ENCODE measurements at places on chromosomes 7 and 10. TPM values are rescaled to one million over a fixed set of nuclear protein-coding genes. Genes with fewer than 3 reads are reported as not detected.

The NODAL gene
- total RNA-seq: not detected

The CHST15 gene
- 30.3 TPM for total RNA-seq

The MSMB gene
- total RNA-seq: 17.1 TPM

- H3K27me3 ChIP-seq: no peaks in the 10 kb centered on the region
- peaks cover 99% of the 10 kb centered on the region for H3K4me1 ChIP-seq
- DNase-seq: no peak
- peak overlapping the region; percentile 68 for H3K4me3 ChIP-seq
- H3K36me3 ChIP-seq: no peaks in the 10 kb centered on the region
Observed at GRCh38 chr10:71770255-71770654, 3.1 kb downstream of the VSIR start.

- no peaks in the 10 kb centered on the region for H3K36me3 ChIP-seq
- no peak for DNase-seq
- H3K27me3 ChIP-seq: no peaks in the 10 kb centered on the region
Observed at GRCh38 chr7:140928491-140929309, 4.0 kb upstream of the BRAF start.

- no peaks in the 10 kb centered on the region for H3K27me3 ChIP-seq
- no peak for DNase-seq
- no peak overlapping the region for H3K27ac ChIP-seq
- no peaks in the 10 kb centered on the region for H3K4me1 ChIP-seq
- H3K4me3 ChIP-seq: no peak overlapping the region
Observed at GRCh38 chr10:124601431-124602120, 140.0 kb downstream of the LHPP start.

DNA sequence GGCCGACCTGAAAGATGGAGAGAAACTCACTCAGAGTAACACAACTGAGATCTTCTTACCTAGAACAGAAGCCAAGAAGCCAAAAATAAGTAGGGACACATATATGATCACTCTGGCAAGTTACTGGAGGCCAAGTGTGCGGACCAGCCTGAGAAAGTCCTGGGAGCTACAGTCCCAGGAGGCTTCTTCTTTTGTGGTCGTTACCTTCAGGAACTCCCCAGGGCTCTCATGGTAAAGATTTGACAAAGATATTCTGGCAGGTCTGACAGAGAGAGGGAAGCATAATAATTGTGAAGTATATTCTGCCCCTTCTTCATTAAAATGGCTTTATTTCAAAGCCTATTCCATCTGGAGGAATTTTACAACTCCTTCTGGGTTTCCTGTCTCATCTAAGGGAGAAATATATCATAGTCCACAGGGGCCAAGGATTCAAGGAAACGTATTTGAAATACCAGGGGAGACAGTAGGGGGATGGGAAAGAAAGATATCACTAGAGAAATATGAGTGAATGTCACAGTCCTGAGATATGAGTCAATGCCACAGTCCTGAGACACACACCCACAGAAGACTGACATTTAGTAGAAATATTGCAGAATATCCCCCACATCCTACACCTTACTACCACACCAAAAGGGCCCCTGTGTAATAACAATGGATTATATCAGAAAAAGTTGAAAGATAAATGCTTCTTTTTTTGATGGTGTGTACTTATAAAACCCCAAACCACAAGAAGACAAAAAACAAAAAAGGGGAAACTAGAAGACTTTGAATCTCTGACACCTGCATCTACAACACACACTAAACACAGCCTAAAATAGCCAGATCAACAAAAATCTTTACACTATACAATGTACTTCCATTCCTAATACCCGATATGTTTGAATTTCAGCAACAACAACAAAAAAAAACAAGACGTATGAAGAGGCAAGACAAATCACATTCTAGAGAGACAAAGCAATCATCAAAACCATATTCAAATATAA is 594.2 kb upstream of the NRG3 start:
- H3K36me3 ChIP-seq: no peaks in the 10 kb centered on the region
- DNase-seq: no peak
- no peak overlapping the region for H3K4me3 ChIP-seq
- no peaks in the 10 kb centered on the region for H3K4me1 ChIP-seq
- H3K27ac ChIP-seq: no peak overlapping the region

DNA sequence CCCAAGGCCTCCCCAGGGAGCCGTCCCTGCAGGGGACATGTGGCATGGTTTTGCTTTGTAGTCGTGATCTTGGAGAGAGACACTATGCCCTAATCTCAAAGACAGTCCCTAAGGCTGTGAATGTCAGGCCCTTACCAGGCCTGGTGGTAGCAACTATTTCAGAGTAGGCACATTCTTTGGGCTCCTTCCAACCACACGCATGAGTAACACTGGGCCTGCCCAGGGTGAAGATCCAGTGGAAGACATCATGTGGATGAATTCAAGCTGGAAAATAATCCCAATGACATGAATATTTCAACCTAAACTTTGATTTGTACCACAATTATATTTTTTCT is 39.5 kb upstream of the INSIG1 start:
- DNase-seq: no peak
- no peaks in the 10 kb centered on the region for H3K4me1 ChIP-seq

GRCh38 chr10:113869789-113870188 is 15.3 kb downstream of the NHLRC2 start:
- H3K4me1 ChIP-seq: peaks cover 20% of the 10 kb centered on the region
- no peaks in the 10 kb centered on the region for H3K36me3 ChIP-seq
- no peak overlapping the region for H3K27ac ChIP-seq
- H3K27me3 ChIP-seq: no peaks in the 10 kb centered on the region
- no peak overlapping the region for H3K4me3 ChIP-seq

All from left lung (tissue), 14 donors.